ENCODE measurements at places on chromosomes 12 and 14. TPM values are rescaled to one million over a fixed set of nuclear protein-coding genes. Genes with fewer than 3 reads are reported as not detected.
A peak's percentile ranks its signal among the peaks of the same experiment; 100 is the strongest.

The LRRC43 gene
- total RNA-seq, result not detected

- DNase-seq, result no peak
Measured at GRCh38 chr12:124240493-124240892, 54.4 kb upstream of the RFLNA start.

The IRAK4 gene
- 73.1 TPM for total RNA-seq

The G2E3 gene
- 32.0 TPM for total RNA-seq

- no peak for DNase-seq
Measured at GRCh38 chr14:104398656-104399055, 180.9 kb upstream of the C14orf180 start.

The SALL2 gene
- 6.5 TPM for total RNA-seq

DNA sequence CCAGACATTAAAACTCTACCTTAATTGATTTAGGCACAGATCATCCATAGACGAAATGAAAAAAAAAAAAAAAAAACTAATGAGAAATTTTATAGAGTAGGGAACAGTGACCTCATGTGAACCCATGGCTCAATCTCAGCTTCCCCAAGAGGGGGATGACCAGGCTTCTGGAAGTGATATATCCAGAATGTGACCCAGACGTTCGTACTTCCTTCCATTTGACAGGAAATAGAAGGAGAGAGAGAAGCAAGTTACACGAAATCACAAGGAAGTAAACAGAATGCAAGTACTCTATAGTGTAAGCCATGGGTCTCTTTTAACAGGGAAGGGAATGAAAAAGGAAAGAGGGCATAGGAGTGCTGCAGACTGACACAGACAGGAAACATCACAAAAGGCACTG is 10.1 kb downstream of the FOXN3 start:
- DNase-seq, result no peak

DNA sequence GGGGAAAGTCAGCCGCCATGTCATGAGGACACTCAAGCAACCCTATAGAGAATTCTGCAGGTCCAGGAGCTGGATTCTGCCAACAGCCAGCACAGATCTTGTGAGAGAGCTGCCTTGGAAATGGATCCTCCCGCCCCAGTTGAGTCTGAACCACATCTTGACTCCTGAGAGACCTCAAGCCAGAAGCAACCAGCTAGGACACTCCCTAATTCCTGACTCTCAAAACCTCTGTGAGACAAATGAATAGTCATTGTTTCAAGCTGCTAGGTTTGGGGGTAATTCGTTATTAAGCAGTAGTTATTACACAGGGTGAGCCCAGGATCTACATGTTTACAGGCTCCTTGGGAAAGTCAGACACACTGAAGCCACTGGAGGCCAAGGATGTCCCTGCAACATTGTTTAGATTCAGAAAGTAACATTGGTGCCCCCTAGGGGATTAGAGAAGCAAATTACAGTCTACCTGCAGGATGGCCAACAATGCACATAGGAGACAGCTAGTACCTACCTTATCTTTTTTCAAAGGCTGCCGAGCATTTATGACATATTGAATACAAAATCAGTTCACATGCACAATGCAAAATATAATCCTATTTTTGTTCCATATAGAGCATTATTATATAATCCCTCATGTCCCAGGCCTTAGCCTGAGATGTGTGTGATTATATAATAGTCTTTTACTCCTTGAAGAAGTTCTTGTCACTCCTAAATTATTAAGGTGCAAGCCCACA is 57.9 kb upstream of the FICD start:
- DNase-seq, result peak; percentile 2

DNA sequence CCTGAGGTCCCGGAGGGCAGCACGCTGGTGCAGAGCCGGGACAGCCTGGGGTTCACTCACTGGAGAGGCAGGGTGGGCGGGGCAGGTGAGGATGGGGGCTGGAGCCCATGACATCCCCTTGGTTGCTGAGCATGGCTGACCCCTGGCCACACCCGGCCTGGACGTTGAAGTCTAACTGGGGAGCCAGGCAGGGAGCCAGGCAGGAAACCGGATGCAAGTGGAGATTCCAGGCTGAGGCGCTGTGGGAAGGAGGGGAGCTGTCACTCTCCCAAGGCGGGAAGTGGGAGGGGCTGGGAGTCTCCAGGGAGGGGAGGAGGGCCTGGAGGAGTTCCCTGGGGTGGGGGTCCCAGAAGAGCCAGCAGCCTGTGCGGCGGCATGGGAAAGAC is 7.7 kb upstream of the INF2 start:
- no peak for DNase-seq

- DNase-seq, result no peak
Measured at GRCh38 chr12:53098354-53098981, 1.0 kb downstream of the IGFBP6 start.

- no peak for DNase-seq
Measured at GRCh38 chr14:34711796-34712712, 2.3 kb downstream of the CFL2 start.

DNA sequence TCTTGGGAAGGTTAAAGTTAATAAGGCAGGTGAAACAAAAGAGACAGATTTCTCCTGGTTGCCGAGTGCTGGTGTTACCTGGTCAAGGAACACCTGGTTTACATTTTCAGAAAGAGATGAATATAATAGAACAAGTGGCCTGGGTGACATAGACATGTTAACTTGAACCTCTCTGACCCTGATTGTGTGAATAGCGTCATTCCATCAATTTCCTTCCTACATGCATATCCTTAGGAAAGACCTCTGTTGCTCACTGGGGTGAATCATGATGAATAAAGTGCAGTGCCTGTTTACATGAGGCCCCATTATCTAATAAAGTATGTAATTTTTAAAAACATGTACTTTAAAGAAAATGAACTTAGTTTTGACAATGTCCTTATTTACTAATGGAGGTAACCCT is 1822.9 kb upstream of the FLRT2 start:
- no peak for DNase-seq

DNA sequence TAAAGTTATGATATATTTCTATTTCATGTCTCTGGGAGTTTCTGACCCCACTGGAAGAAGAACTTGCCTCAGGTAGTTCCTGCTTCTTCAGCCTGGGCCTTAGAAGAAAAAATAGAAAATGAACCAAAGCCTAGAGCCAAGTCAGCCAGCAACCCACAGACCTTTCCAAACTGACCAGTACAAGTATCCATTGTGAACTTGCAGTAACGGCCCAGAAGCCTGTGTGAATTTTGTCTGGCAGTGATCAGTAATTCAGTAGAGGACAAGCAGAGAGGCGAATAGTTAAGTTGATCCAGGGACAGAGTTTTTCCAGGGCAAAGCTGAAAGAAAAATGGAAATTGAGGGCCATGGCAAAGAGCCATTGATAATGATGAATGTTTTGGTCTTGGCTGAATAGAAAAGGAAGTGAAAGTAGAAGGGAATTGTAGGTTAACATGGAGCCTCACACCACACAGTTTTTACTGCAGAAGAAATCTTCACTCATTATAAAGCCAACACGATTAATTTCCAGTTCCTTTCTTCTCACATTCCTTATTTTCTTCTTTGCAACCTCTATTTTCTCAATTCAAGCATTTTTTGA is 311.8 kb downstream of the BTG1 start:
- DNase-seq, result no peak

- no peak for DNase-seq
Measured at GRCh38 chr12:124231980-124232653, 62.8 kb upstream of the RFLNA start.

DNA sequence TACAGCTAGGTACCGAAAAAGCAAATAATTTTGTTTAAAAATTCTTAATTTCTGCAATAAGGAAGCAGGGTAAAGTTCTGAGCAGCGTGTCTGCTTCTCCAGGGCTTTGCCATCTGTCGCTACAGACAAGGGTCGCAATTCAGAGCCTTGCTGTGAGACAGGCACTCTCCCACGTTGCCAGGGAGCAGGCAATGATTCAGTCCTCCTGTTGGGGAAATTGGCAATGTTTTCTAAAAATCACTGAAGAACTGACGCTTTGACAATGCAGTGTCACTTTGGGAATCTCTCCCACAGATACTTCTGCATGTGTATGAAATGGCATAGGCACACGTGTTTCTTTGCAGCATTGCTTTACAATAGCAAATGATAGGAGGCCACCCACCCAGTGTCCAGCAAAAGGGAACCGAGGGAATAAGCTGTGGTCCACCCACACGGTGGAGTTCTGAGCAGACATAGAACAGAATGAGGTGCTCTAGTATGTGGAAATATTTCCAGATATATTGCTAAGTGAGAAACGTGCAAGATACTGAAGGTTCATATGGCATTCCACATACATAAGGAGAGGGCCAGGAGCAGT is 16.0 kb upstream of the HIP1R start:
- no peak for DNase-seq

GRCh38 chr12:98767248-98767647 is 122.2 kb downstream of the APAF1 start:
- DNase-seq, result no peak

- no peak for DNase-seq
Measured at GRCh38 chr12:112537710-112538396, 119.1 kb downstream of the PTPN11 start.

DNA sequence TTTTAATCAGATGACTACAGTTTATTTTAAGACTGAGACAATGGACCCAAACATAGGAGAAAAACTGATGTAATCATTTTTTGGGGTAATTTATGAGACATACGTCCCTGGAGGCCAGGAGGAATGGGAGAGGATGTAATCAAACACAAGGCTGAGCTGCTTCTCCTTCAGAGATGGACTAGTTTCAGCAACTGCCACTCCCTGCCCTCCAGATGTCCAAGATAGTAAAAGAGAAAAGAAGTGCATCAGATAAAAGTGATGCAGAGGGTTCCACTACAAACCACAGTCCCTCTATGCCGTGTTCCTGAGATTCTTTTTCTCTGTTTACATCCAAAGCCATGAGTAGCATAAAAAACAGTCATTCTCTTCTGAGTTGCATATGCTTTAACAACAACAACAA is 101.1 kb downstream of the DACT1 start:
- DNase-seq, result no peak

- no peak for DNase-seq
Measured at GRCh38 chr14:36834293-36834692, 172.6 kb downstream of the PAX9 start.

DNA sequence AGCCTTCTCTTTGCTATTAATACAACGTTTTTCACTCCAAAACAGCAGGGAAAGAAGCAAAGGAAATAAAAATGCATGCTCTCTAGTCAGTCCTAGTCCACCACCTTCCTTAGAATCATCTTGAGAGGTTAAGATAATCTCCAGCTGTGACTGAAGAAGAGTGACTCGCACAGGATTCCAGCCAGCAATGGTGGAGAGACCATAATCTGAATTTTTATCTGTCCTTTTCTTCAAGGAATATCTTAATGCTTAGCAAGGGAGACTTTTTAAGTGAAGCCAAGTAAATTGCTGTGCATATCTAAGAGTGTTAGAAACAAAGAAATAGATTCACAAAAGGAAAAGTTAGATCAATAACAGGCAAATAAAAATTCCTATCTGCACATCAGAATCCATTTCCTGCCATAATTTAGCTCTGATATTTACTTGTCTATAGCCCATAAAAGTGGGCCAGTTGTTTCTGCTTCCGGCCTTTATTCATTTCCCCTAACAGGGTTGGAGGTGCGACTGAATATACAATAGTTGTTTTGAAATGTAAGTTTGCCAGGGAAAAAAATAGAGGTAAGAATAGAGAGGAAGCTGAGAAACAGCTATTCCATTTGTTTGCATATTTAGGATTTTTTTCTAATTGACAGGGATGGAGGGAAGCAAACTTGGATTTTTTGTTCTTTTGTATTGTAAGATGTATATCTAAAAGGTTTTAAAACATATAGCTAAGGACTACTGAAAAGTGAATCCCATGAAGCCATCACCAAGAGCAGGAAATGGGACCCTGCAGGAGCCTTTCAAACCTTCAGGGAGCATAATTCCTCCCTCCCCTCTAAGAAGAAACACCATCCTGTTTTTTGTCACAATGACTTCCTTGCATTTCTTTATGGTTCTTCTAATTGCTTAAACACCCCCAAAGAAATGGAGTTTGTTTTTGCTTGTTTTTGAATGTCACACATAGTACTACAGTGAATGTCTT is 154.0 kb downstream of the ITPR2 start:
- DNase-seq, result no peak

DNA sequence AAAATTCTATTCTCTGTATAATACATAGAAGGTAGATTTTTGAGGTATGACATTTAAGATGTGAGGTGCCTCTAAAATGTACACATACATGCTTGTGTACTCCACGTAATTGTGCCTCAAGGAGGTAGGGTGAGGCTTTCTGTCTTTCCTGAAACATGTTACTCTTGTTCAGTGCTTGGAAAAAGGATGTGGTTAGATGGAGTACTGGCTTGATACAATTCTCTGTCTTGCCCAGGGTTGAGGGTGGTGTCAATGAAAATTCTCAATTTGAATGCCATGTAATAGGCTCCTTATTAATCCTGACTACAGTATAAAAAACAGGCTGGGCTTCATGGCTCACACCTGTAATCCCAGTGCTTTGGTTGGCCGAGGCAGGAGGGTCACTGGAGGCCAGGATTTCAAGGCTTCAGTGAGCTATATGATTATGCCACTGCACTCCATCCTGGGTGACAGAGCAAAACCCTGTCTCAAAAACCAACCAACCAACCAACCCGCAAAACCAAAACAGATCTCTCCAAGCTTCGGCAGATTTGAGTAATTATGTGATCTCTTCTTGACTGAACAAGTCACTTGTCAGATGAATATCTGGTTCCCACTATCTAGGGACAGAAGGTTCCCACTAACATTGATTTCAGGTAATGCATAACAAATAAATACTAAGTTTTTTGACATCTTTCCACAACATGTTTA is 41.6 kb downstream of the RCOR1 start:
- DNase-seq, result no peak

- no peak for DNase-seq
Measured at GRCh38 chr12:98185606-98186005, 329.8 kb upstream of the TMPO start.

DNA sequence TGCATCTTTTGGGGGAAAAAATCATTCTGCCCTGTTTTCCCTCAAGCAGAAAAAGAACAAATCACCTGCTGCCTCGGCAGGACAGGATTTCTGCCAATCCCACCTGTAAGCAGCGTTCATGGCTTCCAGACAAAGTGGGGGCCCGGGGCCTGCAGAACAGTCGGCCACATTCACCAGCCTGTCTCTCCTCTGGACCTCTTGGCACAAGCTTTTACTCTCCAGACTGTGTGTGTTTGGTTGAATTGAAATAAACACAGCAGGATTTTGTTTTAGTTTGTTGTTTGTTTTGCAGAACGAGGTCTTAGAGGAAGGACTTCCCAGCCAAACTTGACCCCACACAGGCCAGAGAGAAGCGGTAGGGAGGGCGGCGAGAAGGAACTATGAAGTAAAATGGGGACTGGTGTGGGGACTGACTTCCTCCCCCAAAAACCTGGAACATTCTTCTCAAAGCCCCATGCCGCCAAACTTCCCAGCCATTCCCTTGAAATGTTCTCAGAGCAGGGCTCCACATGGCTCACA is 41.7 kb upstream of the FOS start:
- DNase-seq, result no peak

The CIROP gene
- not detected for total RNA-seq

GRCh38 chr12:121025442-121026226 is 9.3 kb upstream of the C12orf43 start:
- DNase-seq, result no peak

The GCN1 gene
- total RNA-seq, result 127 TPM

- no peak for DNase-seq
Measured at GRCh38 chr12:2136901-2137300, 84.1 kb downstream of the CACNA1C start.

The ZNF385A gene
- 1.8 TPM for total RNA-seq

The GLS2 gene
- total RNA-seq, result 12.2 TPM

The SPIC gene
- total RNA-seq, result not detected

GRCh38 chr12:121088195-121088585 is 44.5 kb upstream of the P2RX7 start:
- no peak for DNase-seq
